IPS DF 6.9 (cell line): ENCODE measurements at places on chromosomes 11 and 22.

- DNase-seq: no peak
These were observed 2.5 kb downstream of the TCN2 start for GRCh38 chr22:30609260-30610185.

- DNase-seq: no peak
These were observed 25.2 kb downstream of the FAM76B start for GRCh38 chr11:95764267-95764898.

DNA sequence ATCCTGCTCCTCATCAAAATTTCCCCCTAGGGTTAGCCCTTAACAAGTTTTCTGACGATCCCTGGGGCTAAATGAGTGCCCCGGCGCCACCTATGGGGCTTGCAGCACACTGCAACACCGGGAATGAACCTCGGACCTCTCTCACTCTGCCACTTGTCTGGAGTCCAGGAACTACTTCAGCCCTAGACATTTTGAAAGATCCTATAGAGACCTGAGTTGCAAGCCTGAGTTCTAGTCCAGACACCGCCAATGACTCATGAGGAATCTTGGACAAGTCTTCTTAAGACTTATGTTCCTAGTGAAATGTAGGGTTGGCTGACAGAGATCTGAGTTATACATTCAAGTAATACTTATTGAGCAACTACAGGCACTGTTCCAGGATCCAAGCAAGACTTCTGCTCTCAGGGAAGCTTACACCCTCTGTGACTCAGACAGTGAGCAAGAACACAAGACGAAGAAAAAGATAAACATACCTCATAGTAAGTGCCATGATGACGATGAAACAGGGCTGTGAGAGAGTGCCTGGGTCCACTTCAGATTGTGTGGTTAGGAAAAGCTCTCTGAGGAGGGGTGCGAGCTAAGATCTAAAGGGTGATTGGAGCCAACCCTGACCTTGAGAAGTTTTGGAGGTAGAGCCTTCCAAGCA lies 10.2 kb upstream of the STK33 start:
- no peak for DNase-seq

DNA sequence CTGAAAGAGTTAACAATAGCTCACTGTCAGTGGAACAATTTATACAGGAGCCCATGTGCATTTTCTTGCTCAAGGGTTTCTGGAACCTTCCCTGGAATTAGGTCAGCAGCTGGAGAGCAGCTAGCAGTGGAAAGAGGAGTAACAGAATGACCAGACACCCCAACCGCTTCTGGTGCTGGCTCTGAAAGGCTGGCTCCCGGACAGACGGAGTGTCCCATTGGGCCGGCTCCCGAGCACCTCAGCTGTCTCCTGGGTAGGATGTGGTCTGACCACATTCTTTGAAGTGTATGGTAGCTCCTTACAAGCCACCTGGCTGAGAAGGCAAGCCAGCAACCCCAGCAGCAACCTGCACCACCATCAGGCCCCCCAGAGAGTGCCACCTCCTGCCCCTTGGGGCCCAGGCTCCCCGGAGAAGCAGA lies 44.7 kb downstream of the ABTB2 start:
- DNase-seq: no peak

DNA sequence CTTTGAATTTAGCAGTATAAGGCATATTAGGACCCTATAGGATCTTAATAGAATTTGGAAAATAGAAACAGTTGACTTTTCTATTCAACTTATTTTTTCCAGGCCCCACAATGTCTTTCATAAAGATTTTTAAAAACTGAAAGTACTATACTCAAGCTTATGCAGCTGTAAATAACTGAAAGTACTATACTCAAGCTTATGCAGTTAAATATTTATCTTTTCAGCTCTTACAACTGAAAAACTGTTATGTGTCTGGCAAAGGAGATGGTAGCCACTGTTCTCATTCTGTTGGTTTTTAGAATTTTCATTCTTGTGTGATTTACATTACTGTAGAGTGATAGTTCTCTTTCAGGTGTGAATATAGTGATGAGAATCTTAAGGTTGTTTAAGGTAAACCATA lies 16.5 kb downstream of the HIPK3 start:
- DNase-seq: no peak

DNA sequence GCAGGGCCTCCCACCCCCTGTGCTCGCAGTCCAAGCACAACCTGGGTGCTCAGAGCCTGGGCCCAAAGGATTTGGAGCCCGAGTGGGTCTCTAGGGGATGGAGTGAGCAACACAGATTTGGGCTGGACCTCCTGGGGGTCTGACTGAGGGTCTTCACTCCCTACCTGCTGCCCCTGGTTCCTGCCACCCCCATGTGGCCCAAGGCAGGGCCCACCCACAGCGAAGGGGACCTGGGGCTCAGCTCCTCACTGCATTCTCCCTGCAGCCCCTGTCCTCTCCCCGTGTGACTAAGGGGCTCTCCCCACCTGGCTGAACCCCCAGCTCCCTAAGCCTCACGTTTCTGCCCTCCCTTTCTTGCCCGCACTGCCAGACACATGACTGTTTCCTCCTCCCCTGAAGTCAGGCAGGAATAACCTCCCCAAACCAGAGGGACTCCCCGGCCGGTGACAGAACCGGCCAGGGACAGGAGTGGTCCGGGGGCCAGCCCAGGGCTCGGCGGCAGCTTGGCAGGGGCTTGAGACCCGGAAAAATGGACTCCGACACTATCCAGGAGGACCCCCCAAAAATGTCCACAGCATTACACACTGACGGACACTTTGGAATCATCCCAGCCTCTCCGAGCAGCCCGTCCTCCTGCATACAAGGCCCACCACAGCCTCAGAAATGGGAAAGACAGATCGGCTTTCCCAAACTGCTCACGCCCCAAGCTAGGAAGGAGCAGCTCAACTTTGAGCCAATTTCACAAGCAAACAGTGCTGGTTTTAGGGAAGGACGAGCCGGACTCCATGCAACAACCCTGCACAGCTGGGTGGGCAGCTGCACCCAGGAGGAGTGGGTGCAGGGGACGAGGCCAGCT lies 57.8 kb downstream of the BRD1 start:
- no peak for DNase-seq

DNA sequence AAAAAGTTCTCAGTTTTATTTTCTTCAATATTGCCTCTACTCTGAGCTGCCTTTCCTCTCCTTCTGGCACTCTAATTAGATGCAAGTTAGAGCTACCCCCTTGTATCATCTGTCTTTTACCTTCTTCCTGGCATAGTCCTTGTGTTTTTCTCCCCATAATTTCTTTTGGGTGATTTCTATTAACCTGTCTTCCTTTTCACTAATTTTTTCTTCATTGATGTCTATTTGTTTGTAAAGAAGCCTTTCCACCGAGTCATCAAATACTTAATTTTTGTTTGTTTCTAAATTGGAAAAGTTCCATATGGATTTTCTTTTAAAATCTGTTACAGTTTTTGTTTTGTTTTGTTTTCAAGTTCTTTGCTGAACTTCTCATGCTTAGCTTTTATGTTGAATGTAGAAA lies 558.1 kb downstream of the TBC1D22A start:
- no peak for DNase-seq

- DNase-seq: no peak
These were observed 55.2 kb upstream of the SLC22A12 start for GRCh38 chr11:64535811-64536210.

DNA sequence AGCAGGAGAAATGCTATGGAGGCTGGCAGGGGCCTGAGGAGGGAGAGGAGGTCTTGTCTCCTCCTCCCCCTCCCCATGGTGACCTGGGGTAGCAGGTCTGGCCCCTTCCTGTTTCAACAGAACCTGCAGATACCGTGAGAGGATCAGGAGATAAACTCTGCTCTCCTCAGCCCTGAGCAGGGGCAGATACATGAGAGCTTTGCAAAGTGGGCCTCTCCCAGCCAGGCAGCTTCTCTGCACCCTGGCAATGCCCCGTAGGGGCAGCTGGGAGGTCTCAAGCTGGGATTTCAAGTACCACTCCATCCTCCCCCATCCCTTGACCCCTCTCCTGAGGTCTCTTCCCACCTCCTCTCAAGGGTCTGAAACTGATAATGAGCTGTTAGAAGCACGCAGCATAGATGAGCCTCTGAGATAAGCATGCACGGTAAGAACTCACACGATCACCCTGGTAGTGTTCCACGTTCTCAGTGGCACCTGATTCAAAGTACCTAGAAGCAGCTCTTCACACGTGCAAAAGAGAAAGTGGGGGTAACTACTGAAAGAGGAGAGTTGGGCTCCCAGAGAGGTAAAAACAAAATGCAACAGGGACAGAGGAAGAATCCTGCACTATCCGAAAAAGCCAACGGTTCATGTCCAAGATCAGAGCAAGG lies 4.9 kb upstream of the CCDC86 start:
- no peak for DNase-seq

DNA sequence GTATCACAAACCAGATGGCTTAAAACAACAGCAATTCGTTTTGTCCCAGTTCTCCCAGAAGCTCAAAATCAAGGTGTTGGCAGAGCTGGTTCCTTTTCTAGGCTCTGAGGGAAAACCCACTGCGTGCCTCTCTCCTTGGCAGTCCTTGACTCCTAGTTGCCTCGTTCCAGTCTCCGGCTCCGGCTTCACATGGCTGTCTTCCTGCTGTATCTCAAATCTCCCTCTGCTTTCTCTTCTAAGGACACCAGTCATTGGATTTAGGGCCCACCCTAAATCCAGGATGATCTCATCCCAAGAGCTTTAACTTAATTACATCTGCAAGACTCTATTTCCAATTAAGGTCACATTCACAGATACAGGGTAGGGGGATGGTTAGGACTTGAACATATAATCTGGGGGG lies 9.2 kb upstream of the NAA40 start:
- DNase-seq: no peak

DNA sequence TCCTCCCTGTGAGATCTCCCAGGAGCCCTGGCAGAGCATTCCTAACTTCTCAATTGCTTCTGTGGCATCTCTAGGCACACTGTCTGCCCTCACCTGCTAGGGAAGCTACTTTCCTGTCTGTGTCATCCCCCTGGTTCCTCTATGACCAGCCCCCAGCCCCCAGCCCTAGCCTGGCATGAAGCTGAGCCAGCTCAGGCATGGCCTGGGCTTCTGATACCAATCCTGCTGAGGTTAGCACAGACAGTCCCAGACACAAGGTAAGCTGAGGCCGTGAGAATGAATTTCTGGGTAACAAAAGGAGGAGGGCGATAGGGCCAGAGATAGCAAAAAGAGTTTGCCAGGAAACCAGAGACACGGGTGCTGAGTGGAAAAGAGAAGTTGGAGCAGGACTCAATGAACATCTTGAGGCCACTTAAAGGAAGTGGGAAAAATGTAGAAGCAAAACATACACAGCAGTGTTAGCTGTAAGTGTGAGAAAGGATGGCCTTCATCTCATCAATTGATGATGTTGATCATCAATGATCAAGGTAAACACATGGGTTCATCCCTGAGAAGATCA lies 87.6 kb upstream of the PICALM start:
- DNase-seq: no peak

DNA sequence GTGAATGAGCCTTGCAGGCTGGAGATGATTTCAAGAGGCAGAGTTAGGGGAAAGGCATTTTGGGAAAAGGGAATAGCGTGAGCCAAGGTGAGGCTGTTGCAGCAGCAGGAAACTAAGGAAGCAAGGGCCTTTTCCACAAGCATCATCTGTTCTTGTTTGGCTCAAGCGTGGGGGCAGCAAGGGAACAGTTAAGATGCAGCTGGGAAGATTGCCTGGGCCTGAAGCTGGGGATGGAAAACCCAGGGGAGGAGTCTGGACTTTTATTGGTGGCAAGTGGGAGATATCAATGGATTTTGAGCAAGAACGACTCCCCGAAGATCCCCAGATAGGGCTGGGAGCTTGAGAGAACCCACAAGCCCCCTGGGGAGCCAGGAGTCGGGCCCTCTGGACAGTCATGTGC lies 27.3 kb upstream of the PICK1 start:
- DNase-seq: no peak

DNA sequence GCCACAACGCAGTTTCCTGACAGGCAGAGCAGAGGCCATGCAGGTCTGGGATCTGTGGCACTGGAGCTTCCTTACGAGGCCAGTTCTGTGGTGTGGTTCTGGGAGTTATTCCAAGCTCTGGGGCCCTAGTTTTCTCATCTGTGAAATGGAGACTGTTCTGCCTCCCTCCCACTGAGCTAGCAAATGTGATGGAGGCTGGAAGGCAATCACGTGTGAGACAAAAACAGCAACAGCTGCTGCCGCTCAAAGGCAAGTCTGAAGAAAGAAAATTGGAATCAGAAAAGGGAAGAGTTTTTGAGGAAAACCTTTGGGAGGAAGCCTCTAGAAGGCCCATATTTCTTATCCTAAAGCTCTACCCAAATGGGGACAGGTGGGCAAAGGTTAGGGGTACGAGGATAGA lies 8.3 kb upstream of the RIC3 start:
- no peak for DNase-seq

- DNase-seq: no peak
These were observed 715.5 kb downstream of the BRD1 start for GRCh38 chr22:49112176-49112575.

- no peak for DNase-seq
These were observed 21.2 kb downstream of the ARL14EP start for GRCh38 chr11:30344085-30344484.

DNA sequence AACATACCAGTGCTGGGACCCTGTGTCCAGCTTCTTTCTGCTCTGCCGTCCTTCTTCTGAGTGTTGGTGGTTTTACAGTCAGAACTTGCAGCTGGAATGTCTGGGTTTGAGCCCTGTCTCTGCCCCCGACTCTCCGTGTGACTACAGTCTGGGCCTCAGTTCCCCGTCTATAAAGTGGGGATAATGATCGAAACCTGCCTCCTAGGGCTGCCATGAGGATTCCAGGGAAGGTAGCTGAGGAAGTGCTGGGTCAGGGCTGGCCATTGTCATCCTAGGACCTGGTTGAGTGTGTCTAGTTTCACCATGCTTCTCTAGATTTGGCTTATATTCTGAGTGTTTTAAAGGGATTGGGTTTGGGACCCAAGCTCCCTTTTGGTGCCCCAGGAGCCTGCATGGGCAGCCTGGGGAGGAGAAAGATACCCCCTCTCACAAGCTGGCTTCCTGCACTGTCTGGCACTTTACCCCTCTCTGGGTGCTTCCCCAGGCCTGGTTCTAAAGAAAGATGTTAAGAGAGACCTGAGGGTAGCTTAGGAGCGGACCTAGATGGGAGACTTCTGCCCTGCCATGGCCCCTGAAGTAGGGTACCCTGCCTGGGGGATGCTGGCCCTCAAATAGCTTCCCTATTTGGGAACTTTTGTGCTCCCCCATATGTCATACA lies 49.9 kb downstream of the TSPAN18 start:
- DNase-seq: no peak

DNA sequence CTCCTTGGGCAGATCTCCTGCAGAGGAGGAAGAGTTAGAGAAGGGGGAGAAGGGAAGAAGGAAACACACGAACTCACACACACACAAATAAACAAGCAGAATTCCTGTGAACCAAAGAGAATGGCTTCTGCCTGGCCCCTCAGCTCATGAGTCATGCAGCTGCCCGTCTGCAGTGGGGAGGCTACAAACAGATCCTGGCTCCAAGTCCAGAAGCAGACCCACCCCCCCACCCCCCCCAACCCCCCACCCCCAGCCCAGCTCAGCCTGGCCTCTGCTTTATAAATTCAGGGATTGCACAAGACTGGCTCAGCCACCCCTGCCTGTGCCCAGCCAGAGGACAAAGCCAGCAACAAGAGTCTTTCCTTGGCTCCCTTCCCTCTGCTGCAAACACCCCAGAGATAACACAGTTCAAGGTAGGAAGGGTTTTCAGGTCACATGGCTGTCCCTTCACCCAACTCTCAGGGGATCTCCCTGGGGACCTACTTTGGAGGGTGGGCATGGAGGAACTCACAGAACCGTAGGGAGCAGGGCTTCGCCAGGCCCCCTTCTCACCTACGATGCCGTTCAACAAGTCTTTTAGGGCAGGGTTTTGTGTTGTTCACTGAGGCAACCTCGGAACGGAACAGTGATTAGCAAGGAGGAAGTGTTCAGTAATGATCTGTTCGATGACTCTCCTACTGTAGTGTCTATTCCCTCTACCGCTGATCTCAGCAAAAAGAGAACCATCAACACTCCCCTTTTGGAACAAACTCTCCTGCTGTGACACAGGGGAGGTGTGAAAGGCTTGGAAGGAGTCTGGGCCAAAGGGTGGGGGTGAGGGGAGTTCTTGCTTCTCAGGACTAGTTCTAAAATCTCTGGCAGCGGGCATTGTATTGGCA lies 35.5 kb downstream of the RPL27A start:
- DNase-seq: no peak
